ENCODE measurements at places on chromosomes 6 and 20.

DNA sequence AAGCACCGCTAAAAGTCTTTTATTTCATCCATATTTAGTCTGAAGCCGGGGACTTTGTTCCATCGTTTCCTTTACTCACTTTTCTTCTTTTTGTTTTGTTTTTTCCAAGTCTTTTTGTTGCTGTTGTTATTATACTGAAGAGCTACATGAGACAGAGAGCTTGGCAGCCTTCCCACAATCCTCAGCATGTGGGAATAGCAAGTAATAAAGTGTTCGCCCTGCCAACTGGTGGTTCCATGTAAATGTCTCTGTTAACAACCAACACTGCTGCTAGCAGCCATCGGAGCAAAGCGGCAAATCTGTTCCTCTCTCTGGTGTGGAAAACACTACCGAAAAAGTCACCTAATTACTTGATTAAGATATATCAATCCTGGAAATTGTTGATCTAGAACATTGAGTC, 437.8 kb upstream of the ID4 start:
- no peak overlapping the region for H3K27ac ChIP-seq
- no peaks in the 10 kb centered on the region for H3K4me1 ChIP-seq
- H3K36me3 ChIP-seq, result no peaks in the 10 kb centered on the region
- H3K27me3 ChIP-seq, result no peaks in the 10 kb centered on the region

DNA sequence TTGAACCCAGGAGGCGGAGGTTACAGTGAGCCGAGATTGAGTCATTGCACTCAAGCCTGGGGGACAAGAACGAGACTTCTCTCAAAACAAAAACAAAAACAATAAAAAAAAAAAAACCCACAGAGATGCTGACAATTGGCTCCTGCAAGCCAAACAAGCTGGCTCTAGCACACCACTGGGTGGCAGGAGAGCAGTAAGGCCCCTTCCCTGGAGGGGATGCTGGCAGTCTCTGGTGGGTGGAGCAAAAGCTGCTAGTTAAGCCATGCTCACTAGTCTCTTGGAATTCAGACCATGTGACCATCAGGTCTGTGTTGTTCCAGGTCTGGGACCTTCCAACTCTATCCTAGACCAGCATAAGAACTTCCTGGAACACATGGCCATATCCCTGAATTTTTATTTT, 18.9 kb upstream of the DSN1 start:
- H3K4me3 ChIP-seq, result no peak overlapping the region
- peaks cover 58% of the 10 kb centered on the region for H3K36me3 ChIP-seq
- DNase-seq, result no peak
- H3K27ac ChIP-seq, result no peak overlapping the region

DNA sequence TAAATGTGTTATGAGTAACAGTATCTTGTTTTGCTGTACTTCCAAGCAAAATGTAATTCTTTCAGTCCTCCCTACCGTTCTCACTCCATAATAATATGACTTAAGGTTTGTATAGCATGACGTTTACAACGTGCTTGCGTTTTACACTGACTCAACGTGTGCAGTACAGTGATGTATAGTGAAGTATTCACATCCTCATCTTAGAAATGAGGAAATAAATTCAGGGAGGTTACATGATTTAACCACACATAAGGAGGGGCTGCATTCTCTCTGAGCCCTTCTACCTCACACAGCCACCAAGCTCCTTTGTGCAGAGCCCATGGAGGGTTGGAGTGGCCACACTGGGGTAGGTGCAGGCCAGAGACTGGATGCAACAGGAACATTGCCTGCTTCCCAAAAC, 164.5 kb downstream of the MTHFD1L start:
- H3K27ac ChIP-seq, result no peak overlapping the region
- DNase-seq, result no peak
- H3K4me1 ChIP-seq, result no peaks in the 10 kb centered on the region

GRCh38 chr6:42436825-42437224, 14.9 kb downstream of the TRERF1 start:
- peaks cover 2% of the 10 kb centered on the region for H3K4me1 ChIP-seq
- H3K27ac ChIP-seq, result peak overlapping the region; percentile 46
- no peaks in the 10 kb centered on the region for H3K27me3 ChIP-seq
- peaks cover 11% of the 10 kb centered on the region for H3K36me3 ChIP-seq
- no peak overlapping the region for H3K4me3 ChIP-seq
- no peak for DNase-seq

- H3K4me3 ChIP-seq, result no peak overlapping the region
- peaks cover 4% of the 10 kb centered on the region for H3K4me1 ChIP-seq
- H3K27ac ChIP-seq, result no peak overlapping the region
- H3K27me3 ChIP-seq, result peaks cover 15% of the 10 kb centered on the region
These were observed 172.1 kb downstream of the BMP7 start for GRCh38 chr20:57094252-57094891.

DNA sequence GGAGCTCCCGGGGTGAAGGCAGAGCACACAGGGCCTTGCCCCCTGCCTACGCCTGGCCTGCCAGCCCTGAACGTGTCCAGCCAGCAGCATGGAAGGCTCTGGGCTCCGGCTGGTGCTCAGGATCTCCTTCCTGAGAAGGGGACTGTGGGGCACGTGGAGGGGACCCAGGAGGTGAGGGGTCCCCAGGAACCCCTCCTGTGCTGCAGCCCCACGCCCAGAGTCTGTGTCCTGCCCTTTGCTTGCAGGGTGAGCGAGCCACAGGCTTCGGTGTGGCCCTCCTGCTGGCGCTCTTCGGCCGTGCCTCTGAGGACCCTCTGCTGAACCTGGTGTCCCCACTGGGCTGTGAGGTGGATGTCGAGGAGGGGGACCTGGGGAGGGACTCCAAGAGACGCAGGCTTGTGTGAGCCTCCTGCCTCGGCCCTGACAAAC, 22.3 kb downstream of the NPEPL1 start:
- H3K27ac ChIP-seq, result no peak overlapping the region
- H3K36me3 ChIP-seq, result no peaks in the 10 kb centered on the region
- no peak overlapping the region for H3K4me3 ChIP-seq
- H3K4me1 ChIP-seq, result peaks cover 3% of the 10 kb centered on the region
- DNase-seq, result peak; percentile 13

DNA sequence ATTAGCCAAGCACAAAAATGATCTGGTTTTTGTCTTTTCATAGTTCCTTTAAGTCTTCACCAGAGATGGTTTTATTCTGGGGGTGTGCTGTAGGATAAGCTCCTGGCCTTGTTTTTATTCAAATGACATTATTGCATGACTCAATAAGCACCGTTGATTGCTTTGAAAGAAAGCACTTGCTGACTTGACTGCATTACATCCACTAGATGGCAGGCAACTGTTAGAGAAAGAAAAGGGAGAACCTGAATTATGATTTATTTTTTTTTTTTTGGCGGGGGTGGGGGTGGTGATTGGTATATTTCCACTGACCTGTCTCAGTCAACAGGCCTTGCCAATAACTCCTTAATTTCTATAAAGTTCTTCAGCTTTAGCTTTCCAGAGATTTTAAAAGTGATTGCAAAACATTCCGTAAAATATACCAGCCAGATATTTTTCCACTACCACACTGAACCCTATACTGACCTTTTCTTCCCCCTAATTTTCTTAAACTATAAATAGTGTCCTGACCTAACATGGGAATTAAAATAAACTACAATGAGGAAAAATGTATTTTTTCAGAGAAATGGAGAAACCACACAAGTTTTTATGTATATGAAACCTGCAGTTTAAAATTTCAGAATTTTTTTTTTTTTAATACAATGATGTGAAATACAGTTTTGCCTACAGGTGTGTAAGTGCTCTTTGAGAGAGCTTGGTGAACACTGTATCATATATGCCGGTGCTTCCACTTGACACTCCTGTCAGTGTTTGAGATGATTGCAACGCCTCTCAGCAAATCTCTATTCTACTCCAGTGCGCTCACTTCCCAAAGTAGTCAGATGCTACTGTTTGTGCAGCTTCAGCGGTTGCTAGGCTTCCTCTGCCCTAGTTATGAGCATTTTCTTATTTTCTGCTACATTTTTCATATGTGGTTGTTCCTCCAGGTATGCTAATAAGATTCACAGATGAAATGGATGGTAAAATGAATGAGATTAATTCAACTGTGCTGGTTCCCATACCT, 274.3 kb downstream of the CD109 start:
- no peaks in the 10 kb centered on the region for H3K36me3 ChIP-seq
- H3K27me3 ChIP-seq, result no peaks in the 10 kb centered on the region
- H3K4me1 ChIP-seq, result no peaks in the 10 kb centered on the region
- no peak overlapping the region for H3K27ac ChIP-seq

DNA sequence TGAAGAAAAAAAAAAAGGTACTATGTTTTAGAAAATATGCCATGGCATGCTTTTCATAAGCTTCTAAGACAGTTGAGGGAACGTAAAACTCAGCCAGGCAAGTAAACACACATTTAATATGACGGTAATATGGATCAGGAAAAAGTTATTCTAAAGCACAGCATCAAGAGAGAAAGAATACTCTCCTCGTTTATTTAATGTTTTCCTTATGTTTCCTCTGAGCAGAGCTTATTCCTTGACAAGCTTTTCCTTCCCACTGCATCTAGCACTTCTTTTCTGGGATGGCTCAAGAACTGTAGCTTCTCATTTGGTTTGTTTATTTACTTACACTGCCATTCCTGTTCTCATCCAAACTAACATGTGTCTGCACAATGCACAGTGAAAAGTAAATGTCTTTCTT, 2.7 kb upstream of the RSPO3 start:
- no peak overlapping the region for H3K4me3 ChIP-seq
- H3K27me3 ChIP-seq, result peaks cover 36% of the 10 kb centered on the region
- no peak for DNase-seq
- H3K4me1 ChIP-seq, result peaks cover 25% of the 10 kb centered on the region
- H3K36me3 ChIP-seq, result no peaks in the 10 kb centered on the region

DNA sequence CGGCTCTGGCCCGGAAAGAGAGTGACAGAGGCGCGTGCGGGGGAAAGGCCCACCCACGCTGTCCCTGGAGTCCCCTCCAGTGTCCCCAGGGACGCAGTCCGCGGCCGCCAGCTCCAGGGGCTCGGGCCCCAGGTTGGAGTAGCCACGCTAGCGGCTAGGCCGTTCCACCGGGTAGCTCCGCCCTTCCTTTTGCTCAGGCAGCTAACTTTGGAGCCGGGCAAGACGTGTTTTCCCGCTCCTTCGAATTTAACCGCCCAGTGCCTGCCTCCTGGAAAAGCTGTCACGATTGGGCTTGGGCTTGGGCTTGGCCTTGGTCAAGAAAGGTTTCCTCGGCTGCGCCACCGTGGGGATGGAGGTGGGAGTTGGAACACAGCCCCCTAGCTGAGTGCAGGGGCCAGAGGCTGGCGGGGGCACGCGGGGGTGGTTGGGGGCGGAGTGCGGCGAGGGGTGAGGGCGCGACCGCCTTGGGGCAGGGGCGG, 4.7 kb downstream of the LINC00237 start:
- H3K27ac ChIP-seq, result no peak overlapping the region
- peaks cover 67% of the 10 kb centered on the region for H3K27me3 ChIP-seq
- DNase-seq, result peak; percentile 34
- H3K4me1 ChIP-seq, result peaks cover 41% of the 10 kb centered on the region

GRCh38 chr6:153150752-153151440, 19.8 kb upstream of the RGS17 start:
- H3K36me3 ChIP-seq, result no peaks in the 10 kb centered on the region
- no peaks in the 10 kb centered on the region for H3K27me3 ChIP-seq
- no peaks in the 10 kb centered on the region for H3K4me1 ChIP-seq
- no peak for DNase-seq

DNA sequence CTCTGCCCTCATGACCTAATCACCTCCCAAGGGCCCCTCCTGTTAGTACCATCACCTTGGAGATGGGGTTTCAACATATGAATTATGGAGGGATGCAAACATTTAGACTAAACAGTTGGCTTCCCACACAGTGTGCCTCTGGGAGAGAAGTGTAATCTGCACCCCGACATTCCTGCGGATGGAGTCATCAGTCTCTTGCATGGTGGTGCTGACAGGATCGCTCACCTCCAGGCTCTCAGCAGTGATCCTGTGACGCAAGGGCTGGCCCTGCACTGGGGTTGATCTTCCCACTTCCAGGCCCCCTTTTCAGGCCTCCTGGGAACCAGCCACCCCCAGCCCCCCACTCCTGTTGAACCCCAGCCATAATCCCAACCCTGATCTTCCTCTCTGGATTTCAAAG, 16.0 kb upstream of the PI16 start:
- peaks cover 5% of the 10 kb centered on the region for H3K4me1 ChIP-seq
- DNase-seq, result no peak
- no peaks in the 10 kb centered on the region for H3K27me3 ChIP-seq
- no peak overlapping the region for H3K4me3 ChIP-seq

DNA sequence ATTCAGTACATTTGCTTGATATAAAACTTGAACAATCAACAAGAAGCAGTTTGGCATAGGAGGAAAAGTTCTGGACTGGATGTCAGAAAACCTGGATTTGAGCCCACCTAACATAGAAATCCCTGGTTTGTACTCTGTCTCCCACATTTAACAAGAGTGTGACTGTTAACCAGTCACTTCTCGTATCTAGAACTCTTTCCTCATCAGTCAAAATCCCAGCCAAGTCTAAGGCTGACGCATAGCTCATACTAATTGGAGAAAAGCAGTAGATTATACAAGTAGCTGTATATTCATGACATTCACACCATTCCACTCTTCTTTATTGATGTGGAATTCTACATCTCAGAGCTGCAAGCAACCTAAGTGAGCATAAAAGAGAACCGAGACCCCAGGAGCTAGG, 222.7 kb downstream of the PHACTR1 start:
- H3K27me3 ChIP-seq, result peaks cover 9% of the 10 kb centered on the region
- H3K36me3 ChIP-seq, result no peaks in the 10 kb centered on the region

- no peaks in the 10 kb centered on the region for H3K4me1 ChIP-seq
- H3K36me3 ChIP-seq, result no peaks in the 10 kb centered on the region
- H3K27ac ChIP-seq, result no peak overlapping the region
- no peaks in the 10 kb centered on the region for H3K27me3 ChIP-seq
- no peak overlapping the region for H3K4me3 ChIP-seq
- no peak for DNase-seq
These were observed 1260.3 kb downstream of the EPHA7 start for GRCh38 chr6:92159046-92159445.

GRCh38 chr20:50368386-50368785, 141.8 kb upstream of the PTPN1 start:
- H3K4me1 ChIP-seq, result no peaks in the 10 kb centered on the region
- no peak overlapping the region for H3K27ac ChIP-seq

DNA sequence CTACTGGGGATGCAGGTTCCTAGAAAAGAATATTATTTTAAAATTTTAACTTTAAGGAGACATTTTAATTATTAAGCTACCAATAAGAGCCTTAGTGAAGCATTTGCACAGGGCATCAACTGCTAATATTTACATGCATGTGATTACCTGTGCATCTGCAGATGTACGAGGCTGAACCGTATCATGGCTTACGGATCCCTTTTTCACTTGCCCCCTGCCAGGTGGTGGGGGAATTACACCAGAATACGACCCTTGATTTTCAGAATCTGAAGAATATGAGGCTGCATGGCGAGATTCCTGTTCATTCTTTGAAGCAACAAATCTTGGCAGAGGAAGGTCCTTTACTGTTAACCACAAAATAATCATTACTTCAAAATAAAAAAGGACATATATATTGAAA, 42.7 kb downstream of the REPS1 start:
- H3K4me1 ChIP-seq, result peaks cover 12% of the 10 kb centered on the region
- no peak for DNase-seq
- H3K27me3 ChIP-seq, result no peaks in the 10 kb centered on the region
- no peak overlapping the region for H3K4me3 ChIP-seq
- no peak overlapping the region for H3K27ac ChIP-seq

GRCh38 chr6:13697857-13698256, 13.8 kb downstream of the RANBP9 start:
- H3K27ac ChIP-seq, result no peak overlapping the region
- DNase-seq, result no peak
- H3K4me1 ChIP-seq, result peaks cover 61% of the 10 kb centered on the region
- H3K36me3 ChIP-seq, result peaks cover 28% of the 10 kb centered on the region
- H3K27me3 ChIP-seq, result no peaks in the 10 kb centered on the region
